ENCODE measurements at places on chromosomes 3 and 15.
A peak's percentile ranks its signal among the peaks of the same experiment; 100 is the strongest.

GRCh38 chr3:157916672-157917071, 189.5 kb downstream of the SHOX2 start:
- no peak for DNase-seq

- no peak for DNase-seq
Measured at GRCh38 chr3:37494216-37494615, 319.8 kb upstream of the LRRFIP2 start.

- no peak for DNase-seq
Measured at GRCh38 chr3:176905331-176905730, 292.0 kb downstream of the TBL1XR1 start.

GRCh38 chr3:133620066-133620784, 41.5 kb downstream of the TOPBP1 start:
- no peak for DNase-seq

DNA sequence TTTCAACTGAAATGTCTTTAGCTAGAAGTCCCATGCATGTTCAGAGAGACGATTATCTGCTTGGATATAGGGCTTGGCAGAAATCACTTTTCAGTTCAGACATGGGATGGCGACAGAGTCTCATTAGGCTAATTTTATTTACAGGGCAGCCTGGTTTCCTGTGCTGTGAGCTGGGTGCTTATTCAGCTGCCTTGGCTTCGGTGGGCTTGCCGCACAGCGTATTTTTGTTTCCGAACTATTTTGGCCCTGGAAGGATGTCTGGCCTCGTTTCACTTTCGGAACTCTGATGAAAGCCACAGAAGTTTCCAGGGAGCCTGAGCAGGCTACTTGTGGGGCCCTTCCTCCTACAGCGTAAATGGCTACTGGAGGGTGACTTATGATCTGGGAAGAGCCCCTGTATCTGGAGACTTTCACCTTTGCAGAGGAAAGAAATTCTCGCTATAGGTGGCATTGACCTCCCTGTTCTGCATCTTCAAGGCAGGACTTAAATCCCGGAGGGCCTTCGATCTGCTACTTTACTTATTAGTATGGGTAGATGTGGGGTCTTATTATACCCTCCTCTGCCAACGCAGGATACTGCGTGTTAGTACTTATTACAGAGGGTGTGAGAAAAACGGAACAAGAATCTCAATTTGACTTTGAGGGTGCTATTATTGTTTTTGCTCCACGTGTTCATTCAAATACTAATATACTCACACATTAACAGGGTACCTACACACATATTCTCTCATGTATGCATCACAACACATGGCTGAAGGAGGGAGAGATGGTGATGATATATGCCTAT, 364.0 kb upstream of the RBMS3 start:
- DNase-seq: peak; percentile 36

GRCh38 chr15:70234256-70234905, 136.7 kb upstream of the TLE3 start:
- DNase-seq: no peak

Data from DMS53 (cell line).